ENCODE measurements at places on chromosomes 1 and 21. TPM values are rescaled to one million over a fixed set of nuclear protein-coding genes. Genes with fewer than 3 reads are reported as not detected.

The LCE2C gene
- total RNA-seq: not detected

The ERO1B gene
- 153 TPM for total RNA-seq

The BARHL2 gene
- total RNA-seq: not detected

The ZYG11A gene
- total RNA-seq: not detected

The SH3BGR gene
- total RNA-seq: 4.4 TPM

The C1orf115 gene
- 8.0 TPM for total RNA-seq

The ADAM30 gene
- not detected for total RNA-seq

The NAXE gene
- 23.9 TPM for total RNA-seq

The KRTAP11-1 gene
- total RNA-seq: not detected

The PLEKHG5 gene
- total RNA-seq: 2.7 TPM

The KRTAP19-6 gene
- total RNA-seq: not detected

The OPTC gene
- not detected for total RNA-seq

The TMOD4 gene
- not detected for total RNA-seq

The TNFRSF8 gene
- total RNA-seq: not detected

The KIAA1614 gene
- total RNA-seq: 1.7 TPM

The SAMD13 gene
- total RNA-seq: 0.60 TPM
